Activated T-helper 17 cell treated with anti-CD3 and anti-CD28 coated beads, Interleukin-2, amount 50 U/mL, for 72 hours (primary cell): ENCODE measurements at places on chromosomes 6 and 20. TPM values are rescaled to one million over a fixed set of nuclear protein-coding genes. Genes with fewer than 3 reads are reported as not detected.

DNA sequence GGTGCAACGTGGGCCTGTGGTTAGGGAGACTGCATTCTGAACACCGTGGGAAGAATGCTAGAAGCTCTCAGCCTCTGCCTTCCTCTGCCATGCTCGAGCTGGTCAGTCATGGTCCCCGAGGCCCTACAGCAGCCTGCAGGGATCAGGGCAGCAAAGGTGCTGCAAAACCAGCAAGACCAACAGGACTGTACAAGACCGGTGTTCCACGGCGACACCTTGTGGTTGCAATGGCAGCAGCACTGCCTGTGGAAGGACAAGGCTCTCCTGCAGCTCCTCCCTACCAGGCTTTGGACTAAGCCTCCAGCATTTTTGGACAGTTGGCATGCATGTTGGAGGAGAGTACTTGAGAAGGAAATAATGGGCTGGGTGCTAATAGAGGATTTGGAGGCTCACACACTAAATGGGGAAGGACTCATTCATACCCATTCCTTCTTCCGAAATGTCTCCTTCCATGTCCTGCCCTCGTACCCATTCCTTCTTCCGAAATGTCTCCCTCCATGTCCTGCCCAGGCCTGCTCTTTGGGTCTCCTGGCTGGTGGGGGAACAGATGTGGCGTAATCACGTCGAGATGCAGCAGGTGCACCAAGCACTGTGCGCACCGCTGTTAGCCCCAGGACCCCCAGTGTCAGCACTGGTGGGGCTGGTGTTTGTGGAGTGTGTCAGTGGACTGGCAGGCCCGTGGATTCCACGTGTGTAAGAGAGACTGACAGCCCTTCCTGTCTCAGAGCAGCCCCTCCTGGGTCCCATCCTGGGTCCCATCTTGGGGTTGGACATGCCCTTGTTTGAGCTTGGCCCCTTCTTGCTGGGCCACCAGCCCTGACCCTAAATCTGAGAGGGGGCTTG is 18.6 kb upstream of the MYT1 start:
- no peak for ATAC-seq

- peak; percentile 63 for ATAC-seq
Measured at GRCh38 chr6:35449287-35449881, 2.8 kb upstream of the FANCE start.

GRCh38 chr6:6858533-6858982 is 249.2 kb upstream of the RREB1 start:
- ATAC-seq = no peak

GRCh38 chr20:57991211-57991881 is 237.1 kb downstream of the ANKRD60 start:
- peak; percentile 85 for ATAC-seq

The HMGCLL1 gene
- total RNA-seq = not detected

The MLN gene
- total RNA-seq = not detected

DNA sequence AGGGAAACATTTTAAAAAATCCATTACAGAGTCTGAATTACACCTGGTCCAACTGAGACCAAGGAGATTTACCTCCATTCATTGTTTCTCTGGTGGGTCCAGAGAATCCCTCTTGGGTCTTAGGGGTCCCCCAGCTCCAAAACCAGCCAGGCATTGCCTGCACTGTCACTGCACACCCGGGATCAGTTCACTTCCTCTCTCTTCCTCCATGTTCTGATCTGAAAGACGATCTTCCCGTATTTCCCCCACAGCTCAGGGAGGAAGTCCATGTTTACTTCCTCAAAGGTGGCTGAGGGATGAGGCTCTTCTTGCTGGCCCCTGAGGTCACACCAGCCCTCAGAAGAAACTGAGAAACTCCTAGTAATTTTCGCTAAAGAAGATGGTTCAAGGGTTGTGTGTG is 159.7 kb downstream of the BMP7 start:
- ATAC-seq = no peak

GRCh38 chr6:41200296-41200900 is 551 bp downstream of the TREML2 start:
- ATAC-seq = peak; percentile 57

GRCh38 chr6:25882051-25882496 is 8.0 kb upstream of the SLC17A3 start:
- peak; percentile 81 for ATAC-seq

DNA sequence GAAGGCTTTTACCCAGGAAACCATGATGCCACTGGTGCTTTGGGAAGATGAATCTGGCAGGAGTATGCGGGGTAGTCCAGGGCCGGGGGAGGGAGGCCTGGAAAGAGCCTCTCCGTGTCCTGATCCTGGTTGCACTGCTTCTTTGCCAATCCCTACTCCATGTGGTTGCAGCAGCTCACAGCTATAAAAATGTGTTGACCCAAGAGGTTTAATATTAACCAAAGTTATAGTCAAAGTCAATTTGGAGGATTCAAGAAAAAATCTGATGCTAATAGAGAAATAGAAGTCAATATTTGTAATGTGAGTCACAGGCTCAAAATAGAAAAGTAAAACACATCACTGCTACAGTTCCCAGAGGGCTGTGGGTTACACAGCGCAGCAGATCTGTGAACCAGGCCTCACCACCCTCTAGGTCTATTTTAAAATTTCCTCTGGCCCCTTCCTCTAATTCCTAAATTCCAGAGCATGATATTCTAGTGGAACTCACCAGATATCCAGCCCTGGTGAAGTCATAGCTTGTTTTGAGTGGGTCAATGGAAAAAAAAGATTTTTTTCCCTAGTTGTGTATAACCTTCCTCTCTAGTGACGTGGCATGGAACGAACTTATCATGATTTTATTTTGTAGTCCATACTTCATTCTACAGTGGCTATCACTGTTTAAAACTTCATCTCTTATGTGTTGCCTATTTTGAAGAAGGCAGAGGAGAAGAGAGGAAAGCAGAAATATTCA is 63.2 kb upstream of the BMP2 start:
- no peak for ATAC-seq

The ABHD16A gene
- 31.7 TPM for total RNA-seq

The MCHR2 gene
- not detected for total RNA-seq

The DUSP15 gene
- total RNA-seq = not detected

- peak; percentile 73 for ATAC-seq
Measured at GRCh38 chr6:81996414-81996813, 243.9 kb upstream of the TENT5A start.

DNA sequence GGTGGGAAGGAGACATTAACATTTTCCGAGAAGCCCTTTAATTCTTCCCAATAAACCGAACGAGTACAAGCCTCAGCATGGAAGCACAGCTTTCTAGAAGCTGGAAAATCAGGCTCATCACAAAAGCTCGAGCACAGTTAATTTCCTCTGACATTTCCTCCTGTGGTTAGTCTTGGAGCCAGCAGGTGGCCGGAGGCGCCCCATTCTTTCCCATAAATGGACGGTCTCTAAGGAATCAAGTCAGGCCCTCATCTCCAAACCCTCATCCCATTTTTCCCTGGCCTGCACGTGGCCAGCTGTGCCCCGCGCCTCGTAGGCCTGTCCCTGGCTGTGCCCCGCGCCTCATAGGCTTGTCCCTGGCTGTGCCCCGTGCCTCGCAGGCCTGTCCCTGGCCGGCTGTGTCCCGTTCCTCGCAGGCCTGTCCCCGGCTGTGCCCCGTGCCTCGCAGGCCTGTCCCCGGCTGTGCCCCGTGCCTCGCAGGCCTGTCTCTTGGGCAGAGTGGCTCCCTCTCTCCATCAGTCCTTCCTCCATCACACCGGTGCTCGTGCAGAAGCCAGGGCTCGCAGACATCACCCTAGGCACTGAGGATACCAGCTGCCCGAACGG is 19.7 kb upstream of the NTSR1 start:
- ATAC-seq = no peak

DNA sequence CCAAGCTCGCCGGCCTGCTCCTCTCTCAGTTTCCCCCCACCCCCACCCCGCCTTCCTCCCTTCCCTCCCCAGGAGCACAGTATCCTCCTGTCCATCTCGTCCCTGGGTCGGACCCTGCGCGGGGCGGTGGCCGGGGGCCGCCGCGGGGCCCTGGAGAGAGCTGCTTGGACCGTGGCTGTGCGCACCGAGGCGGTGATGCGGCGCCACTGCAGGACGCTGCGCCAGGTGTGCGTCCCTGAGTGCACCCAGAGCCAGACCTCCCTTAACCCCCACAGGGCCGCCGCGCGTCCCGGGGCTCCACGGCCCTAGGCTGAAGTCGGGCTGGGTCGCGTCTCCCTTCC is 2.2 kb downstream of the C20orf204 start:
- peak; percentile 23 for ATAC-seq

DNA sequence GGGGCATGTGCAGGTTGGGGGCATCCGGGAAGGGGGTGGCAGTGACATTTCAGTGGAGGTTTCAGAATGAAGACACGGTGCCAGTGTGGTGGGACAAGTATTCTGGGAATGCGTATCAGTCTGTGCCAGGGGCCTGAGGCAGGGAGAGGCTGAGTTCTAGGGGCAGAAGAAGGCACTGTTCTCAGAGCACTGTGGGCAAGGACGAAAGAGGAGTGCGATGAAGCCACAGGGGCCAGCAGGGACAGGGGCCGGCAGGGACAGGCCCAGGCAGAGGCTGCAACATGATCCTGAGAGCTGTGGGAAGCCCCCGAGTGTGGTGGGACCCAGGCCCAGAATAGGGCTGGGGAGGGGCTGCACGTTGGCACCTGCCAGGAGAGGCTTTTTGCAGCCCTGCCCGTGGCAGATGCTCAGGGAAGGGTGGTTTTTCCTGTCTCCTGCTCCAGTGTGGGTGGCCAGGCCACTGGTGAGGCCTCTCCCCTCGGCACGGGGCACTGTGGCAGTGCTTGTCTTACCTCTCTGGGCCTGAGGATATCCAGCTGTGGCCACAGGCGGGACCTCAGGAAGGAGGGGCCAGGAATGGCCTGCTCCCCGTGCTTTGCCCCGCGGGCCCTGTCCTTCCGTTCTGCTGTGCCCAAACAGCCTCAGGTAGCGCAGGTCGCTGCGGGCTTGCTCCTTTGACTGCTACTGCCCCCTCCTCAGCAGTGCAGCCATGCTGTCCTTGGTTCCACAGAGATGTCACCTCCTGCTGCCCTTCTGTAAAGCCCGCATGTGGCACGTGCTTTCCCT is 10.0 kb downstream of the ENTPD6 start:
- no peak for ATAC-seq

GRCh38 chr6:5241252-5241651 is 19.5 kb downstream of the LYRM4 start:
- no peak for ATAC-seq

The AVP gene
- total RNA-seq = not detected

- peak; percentile 69 for ATAC-seq
Measured at GRCh38 chr6:143026696-143027449, 33.8 kb upstream of the AIG1 start.

DNA sequence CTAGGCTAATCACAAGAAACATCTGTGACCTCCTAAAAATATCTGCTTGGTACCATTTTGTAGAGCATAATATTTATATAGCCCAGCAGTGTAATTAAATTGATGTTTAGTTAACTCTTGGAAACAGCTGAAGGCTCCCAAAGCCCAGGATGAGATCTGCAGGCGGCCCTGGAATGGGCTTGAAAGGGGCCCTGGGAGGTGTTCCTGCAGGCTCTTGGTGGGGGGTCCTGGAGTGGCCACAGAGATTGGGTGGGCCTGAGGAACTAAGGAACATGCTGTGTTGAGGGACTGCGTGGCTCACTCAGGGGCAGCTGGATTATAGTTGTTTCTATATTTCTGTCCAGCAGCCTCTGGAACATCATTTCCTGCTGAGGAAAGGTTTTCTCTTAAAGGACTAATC is 9.2 kb downstream of the SCP2D1 start:
- ATAC-seq = no peak

The B3GAT2 gene
- not detected for total RNA-seq

GRCh38 chr6:36198986-36199385 is 2.4 kb downstream of the BRPF3 start:
- ATAC-seq = no peak

The VSTM2L gene
- not detected for total RNA-seq

The PHACTR1 gene
- 0.05 TPM for total RNA-seq

GRCh38 chr20:62219101-62219991 is 732 bp downstream of the HRH3 start:
- peak; percentile 15 for ATAC-seq

GRCh38 chr20:60066438-60066823 is 108.2 kb downstream of the CDH26 start:
- ATAC-seq = no peak

GRCh38 chr20:17437251-17437650 is 93.9 kb downstream of the BFSP1 start:
- no peak for ATAC-seq

The CST5 gene
- total RNA-seq = not detected

DNA sequence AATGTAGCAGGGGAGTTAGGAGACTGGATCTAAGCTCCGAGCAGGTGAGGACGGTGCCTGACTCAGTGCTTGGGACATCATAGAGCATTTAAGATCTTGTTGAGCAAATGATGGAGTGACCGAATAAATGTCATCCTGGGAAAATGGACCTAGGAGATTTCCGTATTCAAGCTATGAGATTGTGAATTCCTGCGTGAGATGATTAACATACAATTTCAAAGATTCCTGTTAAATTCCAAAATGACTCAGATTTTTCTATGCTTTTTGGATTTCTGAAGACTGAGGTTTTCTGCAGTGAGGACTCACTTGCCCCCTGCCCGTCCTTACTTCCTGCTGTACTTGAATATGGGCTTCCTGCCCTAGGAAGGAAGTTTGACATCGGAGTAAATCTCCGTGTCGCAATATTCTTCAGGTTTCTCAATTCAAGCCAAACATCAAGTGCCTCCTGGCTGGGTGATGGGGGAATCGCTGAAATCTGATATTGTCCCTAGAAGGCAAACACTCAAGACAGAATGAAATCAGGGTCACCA is 5.2 kb downstream of the SYTL3 start:
- no peak for ATAC-seq

- ATAC-seq = no peak
Measured at GRCh38 chr6:167402195-167402686, 77.4 kb downstream of the TTLL2 start.

The CASS4 gene
- total RNA-seq = 5.1 TPM

The TPX2 gene
- total RNA-seq = 142 TPM

DNA sequence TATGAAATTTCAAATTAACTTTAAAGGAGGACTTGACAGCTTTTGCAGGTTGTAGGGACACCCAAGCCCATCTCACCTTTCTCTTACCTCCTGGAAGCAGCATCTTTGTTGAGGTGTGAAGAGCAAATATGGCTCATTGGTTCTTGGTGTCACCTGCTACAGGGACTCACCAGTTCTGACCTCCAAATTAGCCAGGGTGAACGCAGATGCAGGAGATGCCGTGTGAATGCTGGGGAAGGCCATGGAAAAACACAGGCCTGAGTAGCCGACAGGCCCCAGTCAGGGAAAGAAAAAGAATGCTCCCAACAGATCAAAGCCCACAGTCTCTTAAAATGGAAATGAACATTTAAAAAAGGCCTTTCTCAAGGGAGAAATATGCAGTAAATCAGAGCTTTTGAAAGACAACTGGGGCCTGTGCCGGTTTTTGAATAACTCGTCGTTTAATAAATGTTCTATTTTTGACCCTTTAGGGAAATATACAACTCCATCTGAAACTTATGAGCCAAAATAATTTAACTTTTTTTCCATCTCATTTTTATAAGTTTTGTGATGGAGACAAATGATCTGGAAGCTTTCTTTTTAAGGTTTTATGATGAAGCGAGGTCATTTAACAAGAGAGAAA is 167.5 kb downstream of the CD83 start:
- ATAC-seq = no peak

- ATAC-seq = no peak
Measured at GRCh38 chr20:50017576-50018248, 34.9 kb downstream of the SNAI1 start.

- no peak for ATAC-seq
Measured at GRCh38 chr6:157291356-157291755, 32.0 kb downstream of the TMEM242 start.
